ENCODE measurements at places on chromosomes 16 and 17. TPM values are rescaled to one million over a fixed set of nuclear protein-coding genes. Genes with fewer than 3 reads are reported as not detected.

DNA sequence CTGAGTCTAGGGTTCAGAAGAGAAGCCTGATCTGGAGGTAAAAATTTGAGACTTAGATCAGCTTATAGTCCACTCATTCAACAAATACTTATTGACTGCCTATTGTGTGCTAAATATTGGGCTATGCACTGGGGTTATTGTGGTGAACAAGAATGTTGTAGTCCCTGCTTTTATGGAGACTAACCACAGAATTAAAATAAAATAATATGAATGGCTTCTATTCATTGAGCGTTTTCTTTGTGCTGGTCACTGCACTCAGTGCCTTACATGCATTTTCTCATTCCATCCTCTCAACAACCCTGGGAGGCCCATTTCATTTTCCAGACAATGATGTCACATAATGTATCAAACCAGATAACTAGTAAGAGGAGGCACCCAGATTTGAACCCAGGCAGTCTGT, 4.8 kb downstream of the NEK8 start:
- DNase-seq, result no peak

The CALB2 gene
- total RNA-seq, result not detected

GRCh38 chr17:57629470-57629869, 115.6 kb downstream of the CCDC182 start:
- DNase-seq, result no peak

DNA sequence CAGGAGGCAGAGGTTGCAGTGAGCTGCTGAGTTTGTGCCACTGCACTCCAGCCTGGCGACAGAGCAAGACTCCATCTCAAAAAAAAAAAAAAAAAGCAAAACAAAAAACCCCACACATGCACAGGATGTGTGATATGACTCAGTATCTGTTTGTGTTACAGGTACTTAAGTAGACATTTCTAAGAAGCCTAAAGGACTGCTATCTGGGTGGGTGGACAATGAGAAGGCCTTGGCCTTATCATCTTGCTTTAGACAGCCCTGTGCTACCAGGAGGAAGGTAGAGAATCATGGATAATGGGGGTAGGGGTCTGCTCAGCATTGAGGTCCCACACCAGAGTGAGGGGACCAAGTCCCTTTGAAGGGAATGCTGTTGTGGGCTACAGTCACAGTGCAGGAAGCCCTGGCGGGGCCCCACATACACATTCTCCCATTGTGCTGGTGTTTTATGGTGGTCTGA, 26.7 kb downstream of the PLD6 start:
- DNase-seq, result no peak
